ENCODE measurements at places on chromosomes 13 and 19.

- DNase-seq = no peak
Measured at GRCh38 chr19:30669329-30670010, 297.3 kb downstream of the ZNF536 start.

- no peak for DNase-seq
Measured at GRCh38 chr19:53002479-53002878, 11.2 kb upstream of the ERVV-1 start.

DNA sequence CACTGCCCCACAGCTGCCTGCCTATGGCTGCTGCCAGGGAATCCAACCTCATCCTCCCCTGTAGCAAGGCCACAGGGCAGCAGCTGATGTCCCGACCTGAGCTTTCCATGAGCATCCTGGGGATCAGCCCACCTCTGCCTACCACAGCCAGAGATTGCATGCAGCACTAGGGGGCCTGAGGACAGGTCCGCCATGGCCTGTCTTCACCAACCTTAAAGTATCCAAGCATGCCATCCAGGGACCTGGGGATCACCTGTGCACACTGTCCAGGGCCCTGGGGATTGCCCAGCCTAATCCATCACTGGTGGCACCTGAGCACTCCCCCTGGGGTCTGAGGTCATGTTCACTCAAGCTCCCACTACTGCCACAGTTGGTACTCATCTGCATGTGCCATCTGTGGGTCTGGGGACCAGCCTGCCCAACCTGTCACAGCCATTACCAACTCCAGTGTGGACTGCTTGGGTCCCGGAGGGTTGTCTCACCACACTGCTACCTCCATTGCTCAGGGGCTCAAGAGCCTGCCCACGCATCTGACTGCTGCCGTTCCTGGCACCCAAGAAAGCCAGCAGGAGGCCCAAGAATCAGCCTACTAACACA lies 53.0 kb downstream of the KCTD15 start:
- no peak for DNase-seq

GRCh38 chr19:43678512-43679261 lies 8.7 kb upstream of the PLAUR start:
- no peak for DNase-seq

DNA sequence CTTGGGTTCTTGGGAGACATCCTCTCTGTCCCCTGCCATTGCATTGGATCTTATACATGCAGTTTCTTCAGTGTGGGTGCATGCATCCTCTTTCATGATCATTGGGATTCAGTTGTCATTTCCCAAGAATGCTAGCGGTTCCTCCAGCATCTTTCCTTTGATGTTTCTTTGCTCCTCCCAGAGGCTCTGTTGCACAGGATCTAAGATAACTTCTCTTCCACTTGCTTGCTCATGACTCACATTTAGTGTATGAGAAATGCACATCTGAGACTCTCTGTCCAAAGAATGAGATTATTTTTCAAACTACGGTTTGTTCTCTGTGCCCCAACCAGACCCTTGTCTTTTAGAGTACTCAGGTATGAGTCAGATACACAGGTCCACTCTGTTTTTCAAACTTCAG lies 197.1 kb downstream of the NDFIP2 start:
- DNase-seq = peak; percentile 12

DNA sequence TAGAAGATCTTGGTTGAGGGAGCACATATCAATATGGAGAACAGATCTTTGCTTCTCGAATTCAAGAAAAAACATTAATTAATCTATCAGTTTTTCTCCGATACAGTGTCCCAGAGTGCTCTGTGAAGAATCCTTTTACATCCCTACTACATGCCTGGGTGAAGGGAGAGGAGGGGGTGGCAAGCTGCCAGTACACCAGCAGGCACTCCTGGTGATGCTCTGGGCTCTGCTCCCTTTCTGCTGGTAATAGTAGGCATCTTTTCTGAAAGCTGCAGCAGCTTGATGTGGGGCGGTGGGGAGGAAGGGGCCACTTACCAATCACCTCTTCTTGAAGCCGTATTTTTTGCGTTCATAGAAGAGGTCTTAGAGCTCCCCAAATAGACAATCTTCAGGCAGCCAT lies 30.7 kb downstream of the PBX4 start:
- no peak for DNase-seq

DNA sequence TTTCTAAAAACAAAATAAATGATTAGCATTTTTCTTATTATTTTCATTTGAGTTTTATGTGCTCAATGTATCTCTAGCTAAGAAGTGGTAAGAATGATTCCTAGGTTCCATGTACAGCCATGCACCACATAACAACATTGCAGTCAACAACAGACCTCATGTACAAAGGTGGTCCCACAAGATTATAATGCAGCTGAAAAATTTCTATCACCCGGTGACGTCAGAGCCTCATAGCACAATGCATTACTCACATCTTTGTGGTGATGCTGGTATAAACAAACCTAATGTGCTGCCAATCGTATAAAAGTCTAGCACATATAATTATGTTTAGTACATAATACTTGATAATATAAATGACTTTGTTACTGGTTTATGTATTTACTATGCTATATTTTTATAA lies 120.5 kb downstream of the SLC7A1 start:
- no peak for DNase-seq

DNA sequence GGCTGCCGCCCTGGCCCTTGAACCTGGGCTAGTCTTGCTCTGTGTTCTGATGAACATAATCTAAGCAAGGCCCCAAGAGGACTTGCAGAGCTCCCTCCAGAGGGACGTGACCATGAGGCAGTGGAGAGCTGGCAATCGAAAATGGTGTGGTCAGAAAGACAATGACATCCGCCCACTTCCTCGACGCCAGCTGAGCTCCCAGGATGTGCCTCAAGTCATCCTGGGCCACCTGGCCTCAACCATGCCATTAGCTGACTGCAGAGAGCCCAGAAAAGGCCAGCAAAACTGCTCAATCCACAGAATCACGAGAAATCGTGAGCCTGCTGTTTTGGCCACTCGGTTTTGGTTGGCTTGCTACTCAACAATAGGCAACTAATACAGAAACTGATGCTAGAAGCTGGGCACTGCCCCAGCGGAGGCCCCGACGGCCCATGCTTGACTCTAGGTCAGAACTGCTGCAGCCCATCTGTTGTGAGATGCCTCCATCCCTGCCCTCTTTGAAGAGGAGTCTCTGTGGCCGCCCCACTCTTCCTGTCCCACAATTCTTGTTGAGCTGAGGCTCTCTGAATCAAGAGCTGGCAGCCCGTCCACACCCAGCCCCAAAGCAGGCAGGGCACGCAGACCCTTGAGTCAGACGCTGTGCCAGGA lies 53.3 kb downstream of the STK24 start:
- DNase-seq = no peak

- peak; percentile 40 for DNase-seq
Measured at GRCh38 chr13:41960211-41960636, 685 bp downstream of the VWA8 start.

- DNase-seq = no peak
Measured at GRCh38 chr13:97440598-97441170, 6.7 kb downstream of the RAP2A start.

- DNase-seq = no peak
Measured at GRCh38 chr13:69579351-69579750, 528.3 kb upstream of the ATXN8OS start.

DNA sequence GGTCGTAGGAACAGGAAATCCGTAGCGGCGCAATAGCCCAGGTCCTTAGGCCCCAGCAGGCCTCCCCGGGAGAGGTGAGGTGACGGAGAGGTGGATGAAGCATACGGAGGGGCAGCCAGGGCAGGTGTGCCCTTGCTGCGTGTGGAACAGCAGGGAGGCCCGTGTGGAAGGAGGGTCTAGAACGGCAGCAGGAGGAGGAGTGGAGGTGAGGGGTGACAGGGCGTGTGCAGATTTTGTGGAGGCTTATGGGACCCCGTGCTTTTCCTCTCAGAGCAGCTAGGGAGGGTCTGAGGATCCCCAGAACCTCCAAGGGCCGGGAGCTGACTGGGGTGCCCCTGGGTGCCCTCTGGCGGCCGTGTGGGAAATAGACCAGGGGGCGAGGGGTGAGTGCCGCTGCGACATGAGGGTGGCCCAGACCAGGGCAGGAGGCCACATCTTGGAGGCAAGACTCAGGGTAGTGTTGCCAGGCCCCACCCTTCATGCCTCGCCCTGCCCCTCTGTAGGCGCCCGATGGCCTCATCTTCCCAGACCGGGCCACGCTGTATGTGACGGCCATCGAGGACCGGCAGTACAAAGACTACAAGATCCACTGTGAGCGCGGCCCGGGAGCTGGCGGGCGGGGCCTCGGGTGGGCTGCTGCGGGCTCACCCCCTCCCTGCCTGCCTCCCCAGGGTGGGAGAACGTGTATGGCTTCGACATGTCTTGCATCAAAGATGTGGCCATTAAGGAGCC lies 5.0 kb upstream of the ADM5 start:
- no peak for DNase-seq

- DNase-seq = no peak
Measured at GRCh38 chr19:46461537-46461936, 9.8 kb downstream of the PNMA8A start.

DNA sequence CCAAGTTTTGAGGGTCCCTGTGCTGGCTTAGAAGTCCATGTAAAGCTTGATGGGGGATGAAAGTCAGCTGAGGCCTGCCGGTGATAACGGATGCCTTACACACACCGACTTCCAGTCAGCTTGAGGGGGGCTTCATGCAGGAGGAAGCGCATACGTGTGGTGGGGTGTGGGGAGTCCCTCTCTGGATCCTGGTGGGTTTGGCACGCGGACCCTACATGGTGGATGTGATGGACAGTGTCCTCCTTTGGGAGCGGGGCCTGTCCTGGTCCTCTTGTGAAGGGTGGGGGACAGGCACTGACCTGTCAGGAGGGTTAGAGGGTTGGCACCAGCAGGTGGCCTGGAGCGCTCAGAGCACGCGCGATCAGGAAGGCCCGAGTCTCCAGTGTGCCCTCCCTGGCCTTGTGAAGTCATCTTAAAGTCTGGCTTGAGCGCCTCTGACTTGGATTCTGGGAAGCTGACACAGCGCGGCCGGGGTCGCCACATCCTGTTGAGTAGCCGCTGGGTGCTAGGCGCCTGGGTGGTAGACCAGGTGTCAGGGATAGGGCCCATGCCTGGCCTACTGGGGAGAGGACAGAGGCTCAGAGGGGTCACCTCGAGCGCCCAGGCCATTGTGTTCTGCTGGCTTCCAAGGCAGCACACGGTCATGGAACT lies 2.9 kb downstream of the DAZAP1 start:
- no peak for DNase-seq

- DNase-seq = peak; percentile 93
Measured at GRCh38 chr13:74289861-74290773, 155.9 kb upstream of the KLF12 start.

- no peak for DNase-seq
Measured at GRCh38 chr19:1754636-1755466, 1.5 kb downstream of the ONECUT3 start.

GRCh38 chr19:31528261-31528660 lies 179.0 kb upstream of the TSHZ3 start:
- DNase-seq = no peak

DNA sequence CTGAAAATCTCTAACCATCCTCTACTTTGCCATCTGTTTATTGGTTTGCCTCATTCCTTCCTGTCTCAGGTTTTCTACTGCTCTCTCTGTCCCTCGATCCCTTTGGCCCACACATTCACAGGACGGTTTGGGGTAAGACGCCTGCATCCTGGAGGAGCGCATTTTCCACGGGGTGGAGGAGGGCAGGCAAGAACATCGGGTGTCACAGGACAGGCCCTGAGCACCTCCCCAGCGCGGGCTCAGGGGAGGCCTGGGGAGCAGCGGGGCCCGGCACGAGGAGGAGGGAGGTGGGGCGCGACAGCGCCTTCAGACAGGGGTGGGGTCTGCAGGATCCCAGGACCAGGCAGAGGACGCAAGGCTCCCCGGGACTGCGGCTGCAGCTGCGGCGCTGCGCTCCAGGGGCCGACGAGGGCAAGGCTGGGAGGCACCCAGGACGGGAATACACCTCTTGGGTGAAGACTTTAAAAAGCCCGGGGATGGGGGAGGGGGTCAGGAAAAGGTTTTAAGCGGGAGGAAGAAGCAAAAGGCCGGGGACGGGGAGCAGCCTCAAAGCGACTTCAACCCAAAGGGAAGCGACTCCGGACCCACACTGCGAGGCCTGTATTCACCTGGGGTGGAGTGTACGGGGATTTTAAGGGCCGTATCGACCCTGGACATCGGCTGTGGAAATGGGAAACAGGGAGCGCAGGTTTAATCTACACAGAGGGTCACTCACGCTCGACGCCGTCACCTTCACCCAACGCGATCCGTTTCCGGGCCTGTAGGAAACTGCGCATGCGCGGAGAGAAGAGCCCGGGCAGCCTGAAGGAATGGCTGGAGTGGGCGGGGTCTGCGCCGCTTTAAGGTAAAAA lies at the start of gene ZNF415:
TSS of gene ZNF415 (minus strand) at position 770 of the 851 bp plus-strand sequence. CDS start 10,234 bp downstream, outside the sequence.
- no peak for DNase-seq

- no peak for DNase-seq
Measured at GRCh38 chr19:53844849-53845246, 20.7 kb upstream of the NLRP12 start.

DNA sequence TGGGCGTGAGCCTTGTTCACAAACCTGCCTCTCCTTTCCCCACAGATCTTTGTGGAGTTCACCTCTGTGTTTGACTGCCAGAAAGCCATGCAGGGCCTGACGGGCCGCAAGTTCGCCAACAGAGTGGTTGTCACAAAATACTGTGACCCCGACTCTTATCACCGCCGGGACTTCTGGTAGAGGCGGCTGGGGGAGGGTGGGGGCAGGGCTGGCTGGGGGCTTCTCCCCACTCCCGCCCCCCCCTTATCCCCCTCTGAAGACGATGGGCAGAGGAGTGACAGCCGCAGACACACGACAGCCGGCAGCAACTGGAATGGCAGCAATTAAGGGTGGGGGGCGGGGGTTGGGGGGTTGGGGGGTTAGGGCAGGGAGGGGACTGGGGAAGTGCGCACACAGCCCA lies 1.1 kb upstream of the EPN1 start:
- no peak for DNase-seq

DNA sequence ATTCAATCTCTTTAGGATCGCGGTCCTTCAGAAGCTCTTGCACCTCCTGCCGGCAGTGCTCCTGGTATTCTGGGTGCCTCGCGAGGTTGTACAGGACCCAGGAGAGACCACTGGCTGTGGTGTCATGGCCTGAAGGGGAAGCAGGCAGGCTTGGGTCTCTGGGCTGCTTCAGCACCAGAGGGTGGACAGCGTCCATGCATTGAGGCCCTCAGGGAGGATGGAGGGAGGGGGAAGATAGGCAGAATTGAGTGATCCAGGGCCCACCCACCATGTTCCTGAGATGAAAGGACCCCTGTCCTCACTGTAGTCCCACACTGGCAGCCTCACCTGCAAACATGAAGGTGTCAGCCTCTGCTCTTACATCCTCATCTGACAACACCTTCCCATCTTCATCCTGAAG lies 17.9 kb upstream of the OR10H5 start:
- no peak for DNase-seq

DNA sequence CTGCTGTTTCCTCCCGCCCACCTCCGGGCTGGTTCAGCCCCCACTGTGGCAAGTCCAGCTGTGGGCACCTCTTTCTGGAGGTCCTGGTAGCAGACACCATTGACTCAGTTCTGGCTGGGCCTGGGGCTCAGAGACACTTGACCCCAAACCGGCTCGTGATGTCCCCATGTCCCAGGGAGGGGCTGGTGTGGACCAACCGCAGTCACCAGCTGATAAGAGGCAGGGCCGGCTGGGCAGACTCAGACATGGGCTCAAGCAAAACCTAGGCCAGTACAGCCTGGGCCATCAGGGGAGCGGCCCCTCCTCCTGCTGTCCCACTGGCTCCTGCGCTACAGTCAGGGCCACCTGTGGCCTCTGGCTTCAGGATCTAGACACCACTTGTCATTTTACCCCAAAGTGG lies 19.8 kb upstream of the TMEM160 start:
- no peak for DNase-seq

- no peak for DNase-seq
Measured at GRCh38 chr13:99151516-99151915, 49.1 kb upstream of the UBAC2 start.

GRCh38 chr13:79604752-79605151 lies 123.8 kb downstream of the NDFIP2 start:
- DNase-seq = no peak

GRCh38 chr13:109529964-109530363 lies 256.4 kb downstream of the IRS2 start:
- no peak for DNase-seq

All from epithelial cell of proximal tubule (primary cell).